CD14-positive monocyte (primary cell): ENCODE measurements at places on chromosomes 2 and 18. TPM values are rescaled to one million over a fixed set of nuclear protein-coding genes. Genes with fewer than 3 reads are reported as not detected.

The WNT10A gene
- polyA plus RNA-seq: not detected

The UGT1A5 gene
- polyA plus RNA-seq: not detected

The RIT2 gene
- not detected for polyA plus RNA-seq

GRCh38 chr18:44988821-44989587, 308.3 kb downstream of the SETBP1 start:
- no peak for DNase-seq

DNA sequence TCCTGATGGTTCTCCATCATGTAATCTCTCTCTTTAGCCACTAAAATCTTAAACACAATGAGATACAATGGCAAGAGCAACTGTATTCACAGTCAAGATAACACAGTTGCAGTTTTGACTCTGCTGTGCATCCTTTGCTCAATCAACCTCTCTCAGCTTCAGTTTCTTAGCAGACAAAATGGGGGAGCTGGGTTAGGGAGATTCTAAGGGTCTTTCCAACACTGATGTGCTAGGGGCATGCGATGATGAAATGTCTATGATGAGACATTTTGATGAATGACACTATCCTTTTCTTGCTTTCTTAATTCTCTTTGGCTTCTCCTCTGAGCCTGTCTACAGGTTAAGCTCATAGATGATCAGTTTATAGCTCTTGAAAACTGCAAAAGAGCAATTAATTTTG, 1.1 kb downstream of the SERPINB10 start:
- DNase-seq: no peak

DNA sequence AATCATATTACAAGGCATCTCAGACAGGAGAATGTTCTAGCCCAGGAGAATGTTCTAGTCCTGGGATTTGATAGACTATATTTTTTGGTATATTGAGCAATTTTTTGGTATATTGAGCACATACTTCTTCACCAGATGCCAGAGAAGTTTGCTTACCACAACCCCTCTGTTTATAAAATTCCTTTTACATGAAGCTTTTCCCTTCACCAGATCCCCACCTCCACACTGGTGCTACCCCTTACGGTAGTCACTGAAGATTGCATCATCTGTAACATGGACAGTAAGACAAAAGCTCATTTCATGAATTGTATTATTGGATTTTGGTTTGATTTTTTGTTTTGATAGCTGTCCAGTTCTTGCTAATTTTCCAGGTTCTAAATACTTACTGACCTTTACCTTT, 7.2 kb upstream of the HNMT start:
- DNase-seq: no peak

- DNase-seq: no peak
These were observed 62.0 kb downstream of the MBD2 start for GRCh38 chr18:54162431-54162830.

DNA sequence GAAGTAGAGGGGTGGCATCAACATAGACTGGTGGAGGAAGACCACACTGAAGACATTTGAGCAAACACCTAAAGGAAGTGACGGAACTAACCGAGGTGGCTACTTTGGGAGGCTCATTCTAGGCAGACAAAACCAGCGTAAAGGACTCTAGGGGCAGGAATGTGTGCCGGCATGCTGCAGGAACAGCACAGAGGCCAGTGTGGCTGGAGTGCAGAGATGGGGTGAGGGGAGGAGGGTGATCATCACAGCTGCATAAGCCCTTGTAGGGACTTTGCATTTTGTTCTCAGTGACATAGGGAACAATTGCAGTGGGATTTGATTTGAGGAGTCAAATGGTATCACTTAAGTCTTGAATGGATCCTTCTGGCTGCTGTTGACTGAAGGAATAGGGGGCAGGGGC, 253.5 kb downstream of the NCKAP5 start:
- no peak for DNase-seq
